ENCODE measurements at places on chromosomes 2 and 18. TPM values are rescaled to one million over a fixed set of nuclear protein-coding genes. Genes with fewer than 3 reads are reported as not detected.

DNA sequence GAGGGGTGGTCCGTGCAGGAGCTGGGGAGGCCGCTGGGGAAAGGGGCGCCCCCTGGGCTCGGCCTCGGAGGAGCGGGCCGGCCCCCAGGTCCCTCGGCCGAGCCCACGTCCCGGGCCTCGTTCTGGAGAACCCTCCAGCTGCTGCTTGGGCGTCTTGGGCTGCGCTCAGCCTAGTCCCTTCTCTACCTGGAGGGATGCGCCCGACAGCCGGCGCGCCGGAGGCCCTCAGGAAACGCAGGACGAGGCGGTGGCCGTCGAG lies 293 bp upstream of the D2HGDH start:
- no peaks in the 10 kb centered on the region for H3K27me3 ChIP-seq
- peaks cover 19% of the 10 kb centered on the region for H3K4me1 ChIP-seq
- H3K4me3 ChIP-seq = no peak overlapping the region

DNA sequence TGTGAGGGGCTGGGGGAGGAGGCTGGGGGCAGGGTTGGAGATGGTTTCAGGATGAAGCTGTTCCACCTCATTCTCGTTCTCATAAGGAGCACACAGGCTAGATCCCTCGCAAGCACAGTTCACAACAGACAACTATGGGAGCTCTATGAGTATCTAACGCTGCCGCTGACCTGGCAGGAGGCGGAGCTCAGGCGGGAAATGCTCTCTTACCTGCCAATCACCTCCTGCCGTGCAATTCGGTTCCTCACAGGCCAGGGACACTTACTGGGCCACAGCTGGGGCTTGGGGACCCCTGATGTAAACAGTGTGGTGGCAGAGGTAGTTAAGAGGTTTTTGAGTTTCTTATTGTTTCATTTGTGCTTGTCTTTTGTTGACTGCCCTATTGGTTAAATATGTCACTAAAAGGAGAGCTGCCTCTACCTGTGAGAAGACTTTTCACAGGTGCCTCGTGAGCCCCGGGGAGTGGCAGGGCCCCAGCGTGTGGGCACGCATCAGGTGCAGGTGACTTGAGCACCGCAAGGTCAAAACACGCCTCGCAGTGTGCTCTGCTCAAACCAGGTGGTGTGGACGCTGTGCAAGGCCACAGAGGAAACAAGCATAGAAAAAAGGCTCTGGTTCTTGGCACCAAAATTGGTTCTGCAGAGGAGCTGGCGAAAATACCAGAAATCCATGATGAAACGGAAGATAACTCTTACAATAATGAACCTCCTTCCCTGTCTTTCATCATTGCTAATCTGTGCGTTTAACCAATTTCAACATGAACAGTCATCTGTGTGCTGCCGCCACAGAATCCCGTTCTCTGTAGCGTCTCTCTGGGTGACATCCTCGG lies 10.2 kb downstream of the MLPH start:
- no peaks in the 10 kb centered on the region for H3K36me3 ChIP-seq
- H3K27me3 ChIP-seq = no peaks in the 10 kb centered on the region
- DNase-seq = no peak
- no peaks in the 10 kb centered on the region for H3K4me1 ChIP-seq
- no peak overlapping the region for H3K4me3 ChIP-seq

DNA sequence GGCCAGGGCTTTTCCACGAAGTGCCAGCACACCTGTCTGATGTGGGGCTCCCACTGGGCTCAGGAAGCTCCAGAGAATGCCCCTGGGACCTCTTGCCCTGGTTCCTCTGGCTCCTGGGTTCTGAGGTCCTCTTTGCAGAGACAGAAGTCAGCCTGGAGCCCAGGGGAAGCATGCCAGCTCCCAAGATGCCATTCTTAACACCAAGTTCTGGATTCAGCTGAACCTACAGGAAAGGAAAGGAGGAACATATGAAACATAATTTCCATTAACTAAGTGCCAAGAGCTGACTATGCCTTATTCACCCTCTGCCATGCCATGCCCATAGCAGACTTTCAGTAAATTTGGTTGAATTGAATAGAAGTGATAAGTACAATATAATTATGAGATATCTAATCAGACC lies 21.9 kb downstream of the FAM124B start:
- H3K27me3 ChIP-seq = no peaks in the 10 kb centered on the region
- H3K27ac ChIP-seq = no peak overlapping the region
- no peaks in the 10 kb centered on the region for H3K4me1 ChIP-seq
- no peaks in the 10 kb centered on the region for H3K36me3 ChIP-seq

DNA sequence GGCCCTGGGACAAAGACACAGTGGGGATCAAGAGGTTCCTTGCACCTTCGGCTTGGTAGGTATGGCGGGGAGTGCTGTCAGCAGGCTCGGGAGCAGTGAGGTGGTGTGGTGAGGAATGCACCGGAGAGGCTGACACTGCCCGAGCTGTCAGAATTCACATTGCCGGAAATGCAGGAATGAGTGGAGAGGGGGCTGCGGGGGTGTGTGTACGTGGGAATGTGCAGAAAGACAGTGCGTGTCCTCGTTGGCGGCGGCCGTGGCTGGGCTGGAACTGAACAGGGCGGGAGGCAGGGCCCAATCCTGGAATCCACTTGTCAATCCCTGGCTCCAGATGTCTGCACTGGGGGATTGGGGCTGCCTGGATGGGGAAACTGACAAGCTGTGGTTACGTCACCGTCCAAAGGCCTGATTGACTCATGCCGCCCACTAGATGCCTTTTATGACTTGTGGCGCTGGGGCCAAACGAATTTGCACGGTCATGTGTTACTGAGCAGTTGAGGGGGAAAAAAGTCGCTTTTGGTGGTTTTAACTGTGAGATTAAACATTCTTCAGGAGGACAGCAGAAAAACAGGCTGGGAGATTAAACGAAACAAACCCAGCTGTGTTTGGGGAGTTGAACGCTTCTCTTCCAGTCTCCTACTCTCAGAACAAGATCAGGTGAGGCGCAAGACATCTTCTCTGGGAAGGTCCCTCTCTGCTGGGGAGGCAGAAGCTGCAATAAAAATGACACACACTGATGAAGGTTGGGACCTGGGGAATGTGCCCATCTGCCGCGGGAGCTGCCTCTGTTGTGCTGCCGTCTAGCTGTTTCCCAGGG lies 189.4 kb upstream of the GLI2 start:
- no peaks in the 10 kb centered on the region for H3K4me1 ChIP-seq
- H3K27ac ChIP-seq = no peak overlapping the region
- DNase-seq = no peak
- no peaks in the 10 kb centered on the region for H3K27me3 ChIP-seq
- H3K4me3 ChIP-seq = no peak overlapping the region

DNA sequence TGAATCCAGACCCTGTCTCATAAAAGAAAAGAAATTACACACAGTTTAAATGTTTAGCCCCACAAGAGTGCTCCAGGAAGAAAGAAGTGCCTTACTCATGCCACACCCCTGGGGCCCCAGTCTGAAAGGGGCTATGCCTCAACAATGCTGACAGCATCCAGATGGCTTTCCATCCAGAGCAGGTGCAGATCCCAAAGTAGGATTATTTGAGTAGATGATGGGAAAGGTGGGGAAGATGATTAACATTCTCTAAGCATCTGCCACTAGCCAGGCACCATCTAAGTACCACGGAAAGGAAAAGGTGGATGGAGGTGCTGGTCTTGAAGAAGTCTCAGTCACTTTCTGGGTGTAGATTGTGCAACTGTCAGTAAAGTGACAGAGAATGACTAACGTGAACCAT lies 16.3 kb downstream of the DPYSL5 start:
- H3K36me3 ChIP-seq = no peaks in the 10 kb centered on the region
- no peak for DNase-seq
- no peak overlapping the region for H3K27ac ChIP-seq
- H3K27me3 ChIP-seq = peaks cover 17% of the 10 kb centered on the region
- H3K4me1 ChIP-seq = no peaks in the 10 kb centered on the region
- H3K4me3 ChIP-seq = no peak overlapping the region

The ICA1L gene
- total RNA-seq = 0.91 TPM

The PKDCC gene
- not detected for total RNA-seq

All from CD4-positive, CD25-positive, alpha-beta regulatory T cell (primary cell).